Right lobe of liver (tissue), 6 donors: ENCODE measurements at places on chromosomes 7 and 10. TPM values are rescaled to one million over a fixed set of nuclear protein-coding genes. Genes with fewer than 3 reads are reported as not detected.

HOXA5 gene
- 0.37 TPM for total RNA-seq

HOXA9 gene
- total RNA-seq: not detected

TMEM140 gene
- total RNA-seq: 32.7 TPM

ZNF487 gene
- 1.8 TPM for total RNA-seq

ELMO1 gene
- 24.5 TPM for total RNA-seq

GSTO2 gene
- 1.4 TPM for total RNA-seq

UTF1 gene
- total RNA-seq: not detected

RGS10 gene
- 5.2 TPM for total RNA-seq

RADIL gene
- total RNA-seq: 0.20 TPM

POLR2J3 gene
- total RNA-seq: 13.1 TPM
